ENCODE measurements at places on chromosomes 2 and 18.

- no peak for DNase-seq
Measured at GRCh38 chr2:42096869-42097591, 49.2 kb downstream of the PKDCC start.

- no peak for DNase-seq
Measured at GRCh38 chr2:39395313-39395712, 41.8 kb downstream of the MAP4K3 start.

GRCh38 chr18:75156139-75156750, 52.7 kb downstream of the PTGR3 start:
- no peak for DNase-seq

DNA sequence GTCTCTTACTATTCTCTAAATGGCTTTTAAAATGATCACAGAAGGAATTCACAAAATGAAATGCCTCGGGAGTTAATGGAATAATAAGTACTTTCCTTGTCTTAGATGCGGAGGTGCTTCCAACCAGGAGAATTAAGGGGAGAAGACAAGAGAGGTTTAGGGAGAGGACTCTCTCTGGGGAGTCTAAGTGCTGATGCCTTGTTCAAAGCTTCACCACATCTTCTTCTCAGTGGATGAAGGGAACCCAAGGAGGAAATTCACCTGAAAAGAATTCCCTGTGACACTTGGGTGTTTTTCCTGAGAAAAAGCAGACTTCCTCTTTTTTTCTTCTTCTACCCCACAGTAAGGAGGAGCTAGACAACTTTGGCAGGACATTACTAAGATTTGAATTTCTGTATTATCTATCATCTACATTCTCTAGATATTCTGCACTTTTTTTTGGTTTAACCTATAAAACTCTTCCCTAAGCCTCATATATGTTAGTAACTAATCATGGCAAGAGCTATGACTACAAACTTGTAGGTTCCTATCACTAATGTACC, 70.1 kb upstream of the GRB14 start:
- DNase-seq = no peak

DNA sequence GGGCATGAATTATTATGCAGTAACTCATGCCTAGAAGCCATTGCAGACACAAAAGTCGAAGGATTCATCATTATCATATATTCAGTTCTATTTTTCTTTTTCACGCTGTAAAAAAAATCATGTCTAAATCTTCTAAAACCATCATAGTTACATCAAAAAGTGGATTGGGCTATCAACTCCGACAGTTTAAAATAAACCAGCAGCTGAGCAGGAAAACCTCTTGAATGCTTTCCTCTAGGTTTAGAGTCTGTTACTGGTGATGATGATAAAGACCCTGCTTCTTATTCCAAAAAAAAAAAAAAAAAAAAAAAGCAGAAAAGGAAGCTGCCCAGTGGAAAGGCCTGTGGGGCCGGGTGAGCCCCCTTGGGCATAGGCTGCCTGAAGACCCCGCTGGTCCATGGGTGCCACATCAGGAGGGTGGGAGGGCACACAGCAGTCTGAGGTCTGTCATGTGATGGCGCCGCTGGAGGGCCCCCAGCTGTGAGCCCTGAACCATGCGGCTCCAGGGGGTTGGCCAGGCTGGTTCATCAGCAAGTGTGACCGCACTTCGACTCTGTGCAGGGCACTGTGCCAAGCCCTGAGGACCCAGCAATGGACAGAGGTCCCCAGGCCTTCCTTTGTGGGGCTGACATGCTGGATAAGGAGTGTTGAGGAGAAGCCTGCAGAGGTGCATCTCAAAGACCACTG, 199.6 kb downstream of the EIPR1 start:
- no peak for DNase-seq

- no peak for DNase-seq
Measured at GRCh38 chr2:162174746-162175145, 22.7 kb upstream of the GCG start.

- DNase-seq = no peak
Measured at GRCh38 chr2:205511221-205511620, 171.1 kb upstream of the NRP2 start.

DNA sequence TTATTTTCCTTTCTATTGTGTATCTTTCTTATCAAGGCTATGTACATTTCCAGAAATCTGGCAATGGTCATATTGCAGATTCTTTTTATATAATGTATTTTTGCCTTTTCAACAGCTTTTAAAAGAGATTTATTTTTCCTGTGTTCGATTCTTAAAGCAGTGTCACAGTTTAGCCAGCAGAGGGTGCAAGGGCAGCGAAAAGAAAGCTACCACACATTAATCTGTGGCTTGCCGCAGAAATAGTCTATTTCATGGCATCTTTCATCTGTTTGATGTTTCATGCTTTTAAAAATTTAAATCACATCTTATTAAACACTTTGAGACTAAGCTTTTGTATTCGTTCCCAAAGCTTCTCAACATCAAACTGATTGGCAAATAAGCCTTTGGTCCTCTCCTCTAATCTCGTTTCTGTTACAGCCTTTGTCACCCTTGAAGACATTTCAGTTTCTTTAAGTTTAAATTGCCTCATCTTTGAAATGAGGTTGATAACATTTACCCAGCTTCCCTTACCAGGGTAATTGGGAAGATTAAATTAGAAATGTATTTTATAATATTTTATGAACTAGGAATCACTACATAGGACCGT, 73.3 kb downstream of the PIK3C3 start:
- no peak for DNase-seq

GRCh38 chr2:69735686-69736085, 6.2 kb upstream of the ANXA4 start:
- DNase-seq = no peak

GRCh38 chr2:158473719-158474392, 17.1 kb downstream of the PKP4 start:
- DNase-seq = no peak

- peak; percentile 33 for DNase-seq
Measured at GRCh38 chr2:121810959-121811853, 55.8 kb downstream of the TSN start.

DNA sequence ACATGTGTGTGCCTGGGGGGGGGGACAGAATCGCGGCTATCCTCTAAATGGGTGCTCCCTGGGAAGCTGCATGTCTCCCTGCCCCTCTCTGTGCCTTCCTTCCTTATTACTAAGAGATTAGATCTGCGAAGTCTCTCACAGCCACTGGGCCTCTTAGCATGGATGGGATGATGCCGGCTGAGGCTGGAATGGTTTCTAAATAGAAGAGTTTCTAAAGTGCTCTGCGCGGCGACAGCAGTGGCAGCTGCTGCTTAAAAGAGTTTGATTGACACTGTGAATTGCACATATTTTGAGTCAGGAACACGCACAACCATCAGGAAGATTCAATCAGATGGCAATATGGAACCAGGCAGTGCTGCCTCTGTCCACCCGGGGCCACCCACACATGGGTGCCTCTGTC, 163.8 kb downstream of the CLIP4 start:
- no peak for DNase-seq

DNA sequence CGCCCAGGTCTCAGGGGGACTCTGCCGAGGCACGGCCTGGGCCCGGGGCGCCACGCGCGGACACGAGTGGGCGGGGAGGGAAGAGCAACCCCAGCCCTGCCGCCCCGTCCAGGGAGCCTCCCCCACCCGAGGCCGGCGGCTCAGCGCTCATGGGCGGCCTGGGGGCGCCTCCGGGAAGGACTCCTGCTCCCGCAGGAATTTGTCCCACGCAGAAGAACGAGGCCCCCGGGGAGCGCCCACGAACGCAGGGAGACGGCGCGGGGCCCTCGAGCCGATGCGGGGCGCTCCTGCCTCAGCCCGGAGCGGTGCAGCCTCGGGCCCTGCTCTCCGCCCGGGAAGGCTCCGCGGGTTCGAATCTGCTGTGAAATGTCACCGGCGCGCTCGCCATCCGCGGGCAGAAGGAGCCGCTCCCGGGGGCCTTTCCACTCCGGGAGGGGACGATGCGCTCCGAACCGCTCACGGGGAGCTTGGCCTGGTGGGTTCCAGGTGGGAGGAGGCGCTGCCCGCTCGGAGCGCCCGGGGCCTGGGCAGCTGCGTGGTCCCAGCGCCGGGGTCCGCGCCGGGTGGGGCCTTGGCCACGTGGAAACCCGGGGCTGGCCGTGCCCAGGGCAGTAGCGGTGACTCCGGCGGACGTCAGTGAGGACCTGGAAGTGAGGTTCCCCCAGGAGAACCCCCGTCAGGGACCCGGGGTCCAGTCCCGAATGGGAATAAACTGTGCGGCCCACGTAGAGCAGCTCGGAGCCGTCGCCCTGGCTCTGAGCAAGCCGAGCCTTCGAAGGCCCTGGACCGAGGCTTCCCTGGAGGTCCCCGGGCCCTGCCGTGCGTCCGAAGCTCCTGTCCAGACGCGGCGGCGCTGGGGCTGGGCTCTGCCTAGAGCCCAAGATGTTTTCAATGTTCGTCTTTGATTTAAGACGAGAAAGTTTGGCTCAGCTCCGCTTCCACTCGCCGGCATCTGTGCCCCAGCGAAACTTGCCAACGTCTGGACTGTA, 41.4 kb upstream of the CTDP1 start:
- DNase-seq = no peak

DNA sequence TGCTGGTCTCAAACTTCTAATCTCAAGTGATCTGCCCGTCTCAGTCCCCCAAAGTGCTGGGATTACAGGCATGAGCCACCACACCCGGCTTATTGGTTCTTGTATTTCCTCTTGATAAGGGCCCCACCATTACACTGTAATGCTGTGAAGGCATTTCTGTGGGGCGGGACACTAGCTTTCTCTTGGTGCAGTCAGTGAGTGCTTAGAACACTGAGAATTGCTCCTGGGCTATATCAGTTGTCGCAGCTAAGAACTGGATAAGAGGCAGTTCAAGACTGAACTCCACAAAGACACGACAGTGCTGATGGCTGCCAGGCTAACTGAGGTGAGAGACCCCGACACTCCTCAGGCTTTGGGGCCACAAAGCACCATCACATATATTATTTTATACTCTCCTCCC, 2.1 kb downstream of the KHK start:
- DNase-seq = no peak

GRCh38 chr2:225379856-225380255, 19.7 kb upstream of the NYAP2 start:
- peak; percentile 83 for DNase-seq

DNA sequence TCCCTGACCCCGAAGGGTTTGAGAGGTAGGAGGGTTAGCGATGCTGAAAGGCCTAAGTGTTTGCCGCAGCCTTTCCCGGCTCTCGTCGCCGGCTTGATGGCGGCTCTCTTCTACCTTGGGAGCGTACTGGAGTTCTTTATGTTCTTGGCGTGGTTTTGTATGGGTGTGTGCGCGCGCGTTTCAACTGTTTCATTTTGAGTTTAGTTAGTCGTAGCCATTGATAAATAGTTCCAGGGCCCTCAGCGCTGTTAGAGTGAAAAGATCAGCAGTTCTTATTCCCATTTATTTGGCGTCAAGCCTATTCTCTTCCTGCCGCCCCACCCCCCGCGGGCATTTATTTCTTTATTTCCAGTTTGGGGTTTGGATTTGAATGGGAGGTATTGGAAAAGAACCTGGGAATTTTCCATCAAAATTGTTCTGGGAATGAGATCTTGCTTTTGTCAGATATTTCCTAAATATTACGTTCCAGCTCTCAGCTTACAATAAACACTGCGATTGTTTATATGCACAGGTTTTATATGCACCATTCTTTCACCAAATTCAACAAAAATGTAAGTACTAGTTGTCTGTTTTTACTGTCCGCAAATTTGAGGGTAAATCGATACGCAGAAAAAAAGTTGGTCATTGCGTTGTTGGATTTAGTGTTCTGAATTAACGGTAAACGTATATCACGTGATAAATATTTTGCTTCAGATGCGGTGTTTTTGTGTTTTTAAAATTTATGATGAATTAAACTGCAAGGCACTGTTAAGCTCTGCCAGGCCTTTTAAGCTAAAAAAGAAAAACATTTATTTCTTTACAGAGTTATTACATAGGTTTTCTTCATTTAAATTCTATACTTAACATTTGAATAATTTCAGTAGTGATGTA, 954 bp downstream of the CCNT2 start:
- DNase-seq = peak; percentile 7

All from NCI-H1436 (cell line).